Central memory CD4-positive, alpha-beta T cell (primary cell): ENCODE measurements at places on chromosomes 5 and 9.

- DNase-seq = no peak
These were observed 160.7 kb upstream of the MEF2C start for GRCh38 chr5:89043676-89044075.

DNA sequence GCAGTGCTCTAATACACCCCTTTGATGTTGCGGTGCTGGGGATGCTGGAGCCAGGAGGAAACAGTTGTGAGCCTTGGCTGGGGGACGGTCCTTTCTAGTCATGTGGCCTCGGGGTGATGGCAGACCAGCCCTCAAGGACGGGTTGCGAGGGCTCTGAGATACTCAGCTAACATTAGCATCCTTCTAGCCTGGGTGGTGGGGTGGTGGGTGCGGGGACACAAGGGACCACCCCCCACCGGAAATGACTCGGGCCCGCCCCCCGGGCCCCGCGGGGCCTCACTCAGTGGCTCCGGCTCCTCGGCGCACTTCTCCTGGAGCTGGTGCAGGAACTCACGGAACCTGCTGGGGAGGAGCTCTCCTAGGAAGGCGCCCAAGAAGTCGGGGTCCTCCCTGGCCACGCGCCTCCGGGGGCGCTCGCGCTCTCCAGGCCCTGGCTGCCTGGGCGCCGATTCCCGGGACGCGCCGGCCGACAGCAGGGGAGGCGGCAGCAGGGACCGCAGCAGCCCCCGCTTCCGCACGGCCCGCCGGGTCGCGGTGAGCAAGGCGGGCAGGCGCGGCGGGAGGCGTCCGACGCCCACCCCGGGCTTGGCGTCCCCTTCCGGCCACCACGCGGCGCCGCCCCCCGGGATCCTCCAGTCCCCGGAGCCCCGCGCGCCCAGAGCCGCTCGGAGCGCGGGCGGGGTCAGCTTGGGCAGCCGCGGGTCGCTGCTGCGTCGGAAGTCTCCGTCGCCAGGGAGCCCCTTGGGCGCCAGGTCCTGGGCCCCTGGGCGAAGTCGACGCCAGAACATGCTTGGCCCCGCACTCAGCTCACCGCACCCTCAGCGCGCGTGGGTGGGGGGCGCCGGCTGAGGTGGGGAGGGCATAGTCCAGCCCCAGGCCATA lies 873 bp downstream of the C9orf50 start:
- DNase-seq = no peak

- no peak for DNase-seq
These were observed 658.2 kb upstream of the DMAC1 start for GRCh38 chr9:8457816-8458215.

- DNase-seq = no peak
These were observed 147.2 kb downstream of the PDZD2 start for GRCh38 chr5:31786090-31786631.

GRCh38 chr9:76580820-76581219 lies 121.8 kb downstream of the GCNT1 start:
- DNase-seq = no peak

GRCh38 chr5:141623186-141623585 lies 4.4 kb upstream of the DIAPH1 start:
- DNase-seq = no peak

GRCh38 chr9:131875828-131876485 lies 136.1 kb upstream of the RAPGEF1 start:
- DNase-seq = no peak

GRCh38 chr9:135499326-135500070 lies 984 bp upstream of the MRPS2 start:
- peak; percentile 79 for DNase-seq

DNA sequence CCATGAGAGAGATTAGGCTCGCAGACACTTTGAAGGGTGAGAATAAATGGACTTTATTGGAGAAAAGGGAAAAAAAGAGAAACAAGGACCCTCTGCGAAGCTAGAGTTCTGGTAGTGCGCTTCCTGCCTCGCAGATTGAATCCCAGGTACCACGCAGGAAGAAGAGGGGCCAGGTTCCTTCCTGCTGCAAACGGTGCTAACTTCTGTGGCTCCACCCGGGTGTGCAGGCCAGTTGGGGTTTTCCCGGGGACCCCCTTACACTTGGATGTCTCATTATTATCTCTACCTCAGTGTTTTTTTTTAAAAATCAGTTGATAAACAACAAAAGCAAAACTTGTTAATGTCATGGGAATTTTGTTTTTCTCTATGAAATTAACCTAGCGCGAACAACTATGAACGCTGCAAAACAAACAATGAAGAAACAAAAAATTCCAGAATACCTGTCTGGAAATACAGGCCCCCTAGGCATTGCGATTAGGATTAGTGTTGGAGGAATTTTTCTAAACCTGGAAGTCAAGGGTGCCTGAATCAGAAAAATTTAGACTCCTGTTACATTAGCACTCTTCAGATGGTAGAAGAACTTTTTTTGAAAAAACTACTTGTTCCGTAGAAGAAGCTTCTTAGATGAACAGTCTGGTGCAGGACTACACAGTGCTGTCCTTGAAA lies 414.5 kb downstream of the MAN2A1 start:
- no peak for DNase-seq

- no peak for DNase-seq
These were observed 293.3 kb downstream of the FANCC start for GRCh38 chr9:95024097-95024671.

- no peak for DNase-seq
These were observed 60.9 kb downstream of the DROSHA start for GRCh38 chr5:31471040-31471439.

DNA sequence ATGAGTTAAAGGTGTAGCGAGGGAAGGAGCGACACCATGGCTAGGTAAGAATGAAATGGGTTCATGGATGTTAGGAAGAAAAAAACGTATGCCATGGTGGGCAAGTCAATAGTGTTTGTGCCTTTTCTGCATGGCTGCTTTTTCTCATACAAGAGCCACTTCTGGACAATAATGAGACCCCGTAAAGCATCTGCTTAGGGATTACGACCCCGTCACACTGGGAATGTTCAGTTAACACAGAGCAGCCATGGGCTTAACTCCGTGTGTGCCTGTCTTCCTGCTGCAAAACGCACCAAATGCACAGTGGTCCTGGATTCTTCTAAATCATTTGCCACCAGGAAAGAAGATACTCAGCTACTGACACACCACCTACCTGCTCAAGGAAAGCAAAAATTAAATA lies 81.8 kb downstream of the NFIB start:
- no peak for DNase-seq

DNA sequence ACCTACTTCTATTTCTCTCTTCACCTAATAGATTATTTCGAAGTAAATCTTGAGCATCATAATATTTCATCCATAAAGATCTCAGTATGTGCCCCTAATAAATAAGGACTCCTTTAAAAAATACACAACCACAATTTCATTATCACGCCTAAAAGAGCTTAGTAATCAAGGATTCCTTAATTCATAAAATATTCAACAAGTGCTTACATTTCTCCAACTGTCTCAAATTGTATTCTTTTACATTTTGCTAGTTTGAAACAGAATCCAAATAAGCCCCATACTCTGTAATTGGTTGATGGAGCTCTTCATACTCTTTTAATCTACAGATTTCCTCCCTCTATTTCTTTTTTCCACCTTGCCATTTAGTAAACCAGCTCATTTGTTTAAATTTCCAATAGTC lies 317.6 kb downstream of the NDUFS4 start:
- DNase-seq = no peak

DNA sequence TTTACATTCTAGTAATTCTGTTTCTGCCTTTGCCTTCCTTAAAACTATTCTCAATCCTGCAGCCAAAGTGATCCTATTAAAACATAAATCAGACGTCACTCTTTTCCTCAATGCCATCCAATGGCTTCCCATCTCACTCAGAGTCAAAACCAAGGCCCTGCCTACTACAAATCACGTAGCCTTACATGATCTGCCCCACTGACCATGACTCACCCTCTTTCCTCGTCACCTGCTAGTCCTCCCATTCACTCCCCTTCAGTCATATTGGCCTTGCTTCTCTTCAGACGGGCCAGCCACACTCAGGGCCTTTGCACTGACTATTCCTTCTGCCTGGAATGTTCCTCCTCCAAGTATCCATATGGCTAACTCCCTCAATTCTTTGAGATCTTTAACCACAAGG lies 39.0 kb upstream of the DMXL1 start:
- no peak for DNase-seq

DNA sequence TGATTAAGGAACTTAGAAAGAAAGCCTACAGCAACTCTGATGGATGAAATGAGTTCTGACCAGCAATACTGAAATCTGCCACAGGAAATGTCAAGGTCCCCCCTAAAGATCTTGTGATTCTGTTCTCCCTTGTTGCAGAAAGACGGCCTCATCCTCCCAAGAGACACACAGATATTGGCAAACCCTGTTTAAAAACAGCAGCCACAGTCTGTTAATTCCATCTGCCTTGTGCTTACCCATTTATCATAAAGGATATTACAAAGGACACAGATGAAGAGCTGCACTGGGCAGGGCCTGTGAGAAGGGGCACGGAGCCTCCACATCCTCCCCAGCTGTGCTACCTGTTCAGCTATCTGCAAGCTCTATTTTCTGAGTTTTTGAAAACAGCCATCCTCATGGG lies 15.2 kb downstream of the RAPGEF1 start:
- no peak for DNase-seq

GRCh38 chr9:134100040-134100439 lies 32.2 kb upstream of the BRD3 start:
- no peak for DNase-seq

GRCh38 chr9:95620314-95620713 lies 103.5 kb upstream of the PTCH1 start:
- DNase-seq = no peak

GRCh38 chr5:133428072-133428660 lies 184.2 kb downstream of the FSTL4 start:
- DNase-seq = no peak

DNA sequence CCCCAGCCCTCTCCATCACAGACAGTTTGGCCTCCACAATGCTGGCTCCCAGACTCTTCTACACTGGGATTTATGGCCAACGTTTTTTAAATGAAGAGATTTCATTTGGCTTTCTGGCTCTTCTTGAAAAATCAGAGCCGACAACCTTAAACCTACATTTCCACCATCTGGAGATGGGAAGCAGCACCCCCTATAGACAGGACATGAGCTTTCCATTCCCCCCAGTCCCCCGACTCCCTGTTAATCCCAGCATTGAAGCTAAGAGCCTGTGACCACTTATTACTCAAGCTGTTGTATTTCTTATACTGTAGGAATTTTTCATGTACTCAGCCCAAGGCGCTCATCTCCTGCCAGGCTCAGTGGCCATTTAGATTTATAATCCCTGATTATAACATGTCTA lies 34.0 kb upstream of the AFAP1L1 start:
- DNase-seq = no peak

- DNase-seq = no peak
These were observed 48.8 kb downstream of the CEMIP2 start for GRCh38 chr9:71719562-71719961.

DNA sequence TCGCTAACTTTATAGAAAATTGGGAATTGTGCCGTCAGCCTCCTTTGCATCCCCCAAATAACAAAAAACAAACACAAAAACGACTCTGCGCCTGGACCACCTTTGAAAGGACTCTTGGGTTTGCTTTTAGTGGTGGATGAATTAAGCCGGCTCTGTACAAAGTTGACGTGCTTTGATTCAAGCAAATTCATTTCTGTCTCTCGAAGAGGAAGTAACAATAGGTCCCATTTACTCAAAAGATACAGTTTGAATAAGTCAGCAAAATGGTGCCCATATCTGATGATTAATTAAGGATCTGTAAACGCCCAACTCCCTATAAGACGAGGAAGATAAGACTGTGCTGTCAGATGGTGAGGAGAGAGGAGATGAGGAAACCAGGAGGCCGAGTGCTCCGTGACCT lies 67.8 kb downstream of the AK8 start:
- no peak for DNase-seq

DNA sequence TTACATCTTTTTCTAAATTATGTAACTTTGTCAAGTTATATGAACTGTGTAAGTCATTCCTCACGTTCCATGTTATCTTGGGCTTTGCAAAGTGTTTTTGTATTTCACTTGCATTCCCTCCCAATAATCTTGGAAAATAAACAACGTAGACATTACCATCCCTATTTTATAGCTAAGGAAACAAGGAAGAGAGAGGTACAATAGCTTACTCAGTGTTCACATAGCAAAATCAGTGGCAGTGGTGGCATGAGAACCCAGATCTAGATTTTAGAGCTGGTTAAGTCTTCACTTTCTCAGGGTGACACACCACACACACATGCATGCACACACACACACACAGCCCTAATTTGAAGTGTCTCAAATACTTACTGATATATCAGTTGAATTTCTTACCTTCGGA lies 34.1 kb downstream of the NSA2 start:
- DNase-seq = no peak

DNA sequence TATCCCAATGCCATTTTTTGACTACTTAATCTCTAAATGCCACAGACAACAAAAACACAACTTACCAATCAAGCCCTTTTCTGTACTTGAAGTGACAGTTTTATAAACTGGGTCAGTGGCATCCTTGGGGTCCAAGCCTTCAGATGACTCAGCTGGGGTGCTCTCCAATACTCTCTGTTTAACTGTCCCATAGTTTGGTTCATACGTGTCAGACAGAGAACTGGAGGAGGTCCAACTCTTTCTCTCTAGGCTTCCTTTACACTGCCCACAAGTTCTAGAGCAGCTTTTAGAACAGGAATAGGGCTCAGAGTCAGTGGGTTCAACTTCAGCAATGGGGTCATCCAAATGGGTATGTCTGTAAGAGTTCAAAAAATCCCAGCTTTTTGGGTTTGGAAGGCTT lies 166.9 kb downstream of the CDC42SE2 start:
- DNase-seq = no peak

GRCh38 chr5:76391014-76391413 lies 12.1 kb upstream of the IQGAP2 start:
- peak; percentile 24 for DNase-seq

- no peak for DNase-seq
These were observed 17.2 kb upstream of the C5orf47 start for GRCh38 chr5:173971681-173972345.

- no peak for DNase-seq
These were observed 158.0 kb downstream of the ENC1 start for GRCh38 chr5:74482523-74482922.

GRCh38 chr5:125440905-125441304 lies 694.5 kb upstream of the ZNF608 start:
- no peak for DNase-seq

- DNase-seq = no peak
These were observed 41.2 kb downstream of the LRRTM2 start for GRCh38 chr5:138833726-138834480.

DNA sequence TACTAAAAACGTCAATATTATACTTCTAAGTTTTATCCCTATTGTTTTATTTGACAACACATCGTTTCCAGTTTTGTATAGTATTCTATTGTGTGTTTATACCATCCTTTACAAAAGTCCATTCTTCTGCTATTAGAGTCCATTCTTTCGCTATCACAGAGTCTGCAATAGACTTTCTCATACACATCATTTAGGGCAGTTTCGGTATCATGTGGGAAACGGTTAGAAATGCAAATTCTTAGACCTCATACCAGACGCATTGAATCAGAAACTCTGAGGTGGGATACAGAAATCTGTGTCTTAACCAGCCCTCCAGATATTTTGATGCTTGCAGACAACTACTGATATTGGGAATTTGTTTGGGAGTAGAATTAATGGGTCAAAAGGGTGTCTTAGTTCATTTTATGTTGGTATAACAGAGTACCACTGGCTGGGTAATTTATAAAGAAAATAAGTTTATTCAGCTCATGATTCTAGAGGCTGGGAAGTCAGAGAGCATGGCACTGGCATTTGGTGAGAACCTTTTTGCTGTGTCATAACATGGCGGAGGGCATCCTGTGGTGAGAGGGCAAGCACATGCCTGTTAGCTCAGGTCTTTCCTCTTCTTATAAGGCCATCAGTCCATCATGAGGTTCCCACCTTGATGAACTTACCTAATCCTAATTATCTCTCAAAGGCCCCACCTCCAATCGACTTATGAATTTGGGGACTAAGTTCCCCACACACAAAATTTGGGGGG lies 21.1 kb downstream of the CARTPT start:
- no peak for DNase-seq
